Psoas muscle (tissue), 8 donors: ENCODE measurements at places on chromosomes 6 and 20. TPM values are rescaled to one million over a fixed set of nuclear protein-coding genes. Genes with fewer than 3 reads are reported as not detected.

The STK35 gene
- total RNA-seq = 5.5 TPM

The STX11 gene
- total RNA-seq = 1.4 TPM

The CD93 gene
- 17.6 TPM for total RNA-seq

The SYCP2L gene
- not detected for total RNA-seq

The TCP11 gene
- total RNA-seq = not detected

The GRM1 gene
- total RNA-seq = not detected

The ZSCAN23 gene
- 0.75 TPM for total RNA-seq

The NKX2-2 gene
- total RNA-seq = not detected

The LRRN4 gene
- not detected for total RNA-seq

The LCA5 gene
- 0.91 TPM for total RNA-seq

The ASIP gene
- total RNA-seq = not detected

The FILIP1 gene
- total RNA-seq = 129 TPM

The FAM162B gene
- 4.1 TPM for total RNA-seq

The MYLK2 gene
- total RNA-seq = 94.5 TPM

The SLC22A2 gene
- 0.75 TPM for total RNA-seq

The COL20A1 gene
- not detected for total RNA-seq

The PSMB9 gene
- 6.6 TPM for total RNA-seq

The HRH3 gene
- not detected for total RNA-seq

The FRS3 gene
- 4.0 TPM for total RNA-seq

The ZC2HC1B gene
- total RNA-seq = 0.56 TPM

The PRPF6 gene
- 56.8 TPM for total RNA-seq

The SCRT2 gene
- not detected for total RNA-seq

The HLA-A gene
- 200 TPM for total RNA-seq

The BTNL2 gene
- total RNA-seq = not detected

The CPXM1 gene
- 0.62 TPM for total RNA-seq

The SMLR1 gene
- total RNA-seq = not detected
